ENCODE measurements at places on chromosomes 3 and 15.

- peak; percentile 94 for DNase-seq
Measured at GRCh38 chr3:107956991-107957900, 133.6 kb downstream of the CD47 start.

DNA sequence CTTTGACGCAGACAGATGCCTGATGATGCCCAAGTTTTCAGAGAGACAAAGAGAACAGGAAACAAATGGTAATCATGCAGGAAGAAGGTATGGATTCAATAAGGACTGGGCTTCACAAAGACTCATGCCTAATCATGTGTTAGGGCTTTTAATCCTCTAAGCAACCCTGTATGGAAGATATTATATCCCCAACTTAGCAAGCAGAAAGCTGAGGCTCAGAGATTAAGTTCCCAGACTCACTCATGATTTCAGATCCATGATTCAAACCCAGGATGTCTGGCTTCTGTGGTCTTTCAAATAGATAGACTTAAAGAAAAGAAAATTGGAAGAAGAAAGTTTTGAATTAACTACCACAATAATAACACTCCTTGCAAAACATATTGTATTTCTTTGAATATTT lies 4.1 kb upstream of the CLASP2 start:
- no peak for DNase-seq

GRCh38 chr3:142850395-142851023 lies 38.4 kb downstream of the PCOLCE2 start:
- no peak for DNase-seq

GRCh38 chr3:139388821-139389551 lies 461 bp downstream of the COPB2 start:
- no peak for DNase-seq

GRCh38 chr15:39543651-39544050 lies 37.2 kb upstream of the THBS1 start:
- no peak for DNase-seq

DNA sequence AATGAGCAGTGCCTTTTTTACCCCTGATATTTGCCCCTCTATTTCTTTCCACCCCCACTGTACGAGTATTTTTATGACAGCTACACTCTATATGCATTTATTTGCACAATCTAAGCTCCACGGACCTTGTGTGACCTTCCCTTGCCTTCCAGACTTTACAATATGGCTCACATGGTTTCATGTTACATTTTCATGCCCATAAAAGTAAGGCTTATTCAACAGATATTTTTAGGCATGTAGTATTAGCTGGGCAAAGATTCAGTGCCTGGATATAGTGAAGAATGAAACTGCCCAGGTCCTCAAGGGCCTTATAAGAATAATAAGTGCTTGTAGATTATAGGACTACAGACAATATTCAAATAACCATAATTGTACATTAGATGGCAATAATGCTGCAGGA lies 481.9 kb upstream of the CNTN4 start:
- no peak for DNase-seq

DNA sequence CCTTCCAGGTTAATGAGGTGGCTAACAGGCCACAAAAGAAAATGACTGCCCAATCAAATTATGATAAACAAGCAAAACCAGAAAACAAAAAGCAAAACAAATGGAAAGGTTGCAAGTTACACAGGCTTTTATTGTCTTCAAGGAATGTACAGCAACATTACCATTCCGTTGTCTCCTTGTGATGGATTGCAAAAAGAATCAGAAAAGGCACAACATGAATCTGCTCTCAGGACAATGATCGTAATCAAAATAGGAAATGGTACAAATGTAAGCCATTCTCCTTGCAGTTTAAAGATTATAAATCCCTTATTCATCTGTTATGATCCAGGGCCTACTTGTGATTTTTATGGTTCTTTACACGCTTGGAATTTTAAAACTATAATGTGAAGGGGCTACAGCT lies 125.8 kb downstream of the ECT2 start:
- DNase-seq: no peak

- DNase-seq: no peak
Measured at GRCh38 chr15:31467361-31467760, 140.7 kb downstream of the KLF13 start.

DNA sequence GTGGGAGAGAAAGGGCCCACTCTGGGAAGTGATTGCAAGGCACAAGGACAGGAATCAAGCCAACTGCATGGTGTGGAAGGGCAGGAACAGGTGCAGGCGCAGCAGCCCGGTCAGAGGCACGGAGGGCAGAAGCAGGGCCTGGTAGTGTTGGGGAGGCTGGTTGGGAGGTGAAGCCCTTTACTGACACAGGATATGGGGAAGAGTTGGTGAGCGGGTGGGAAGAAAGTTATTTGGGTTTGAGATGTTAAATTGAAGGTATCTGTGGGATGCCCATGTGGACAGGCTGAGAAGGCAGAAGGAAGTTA lies 83.6 kb upstream of the ABHD2 start:
- DNase-seq: peak; percentile 40

DNA sequence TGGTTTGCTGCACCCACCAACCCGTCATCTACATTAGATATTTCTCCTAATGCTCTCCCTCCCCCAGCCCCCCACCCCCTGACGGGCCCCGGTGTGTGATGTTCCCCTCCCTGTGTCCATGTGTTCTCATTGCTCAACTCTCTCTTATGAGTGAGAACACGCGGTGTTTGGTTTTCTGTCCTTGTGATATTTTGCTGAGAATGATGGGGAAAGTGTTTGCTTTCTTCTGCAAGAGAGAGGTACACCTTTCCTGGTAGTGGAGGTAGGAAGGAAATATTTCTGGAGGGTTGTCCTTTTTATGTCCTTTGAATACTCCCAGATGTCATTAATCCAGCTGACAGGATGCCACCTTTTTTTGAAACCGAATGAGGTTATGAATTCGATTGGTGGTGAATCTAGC lies 10.5 kb upstream of the SLC28A1 start:
- DNase-seq: no peak

DNA sequence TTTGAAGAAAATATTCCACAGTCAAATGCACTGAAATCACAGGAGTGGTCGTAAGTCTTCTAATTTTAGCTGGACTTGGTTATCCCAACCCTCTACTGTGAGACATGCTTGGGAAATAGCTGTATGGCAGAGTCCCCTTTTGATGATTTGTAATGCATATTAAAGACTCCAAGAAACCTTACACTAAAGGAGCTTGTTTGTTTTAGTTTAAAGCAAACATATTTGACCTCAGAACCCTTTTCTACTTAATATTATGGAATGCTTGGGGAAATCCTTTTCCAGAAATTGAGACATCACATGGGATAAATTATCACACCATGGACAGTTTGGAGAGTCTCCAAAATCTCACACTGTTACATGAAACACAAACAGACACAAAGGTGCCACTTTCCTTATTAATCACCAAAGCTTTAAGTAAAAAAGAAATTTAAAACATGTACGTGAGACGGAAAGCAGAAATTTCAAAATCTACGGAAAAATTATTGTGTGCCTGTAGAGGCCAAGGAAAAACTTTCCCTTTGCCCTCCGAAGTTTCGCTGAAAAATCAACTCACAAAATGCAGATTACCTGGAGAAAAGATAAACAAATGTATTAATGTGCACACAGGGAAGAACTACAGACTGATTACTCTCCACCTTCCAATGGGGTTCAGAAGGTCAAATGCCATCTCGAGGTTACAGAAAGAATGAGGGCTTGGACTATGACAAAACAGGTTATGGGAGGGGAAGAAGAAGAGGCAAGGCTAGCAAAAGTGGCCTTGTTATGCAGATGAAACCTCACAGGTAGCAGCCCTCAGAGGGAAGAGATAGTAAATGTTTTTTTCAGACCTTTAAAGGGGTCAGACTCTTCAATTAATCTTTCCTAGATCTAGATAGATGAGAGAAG lies 7.0 kb upstream of the CPB1 start:
- no peak for DNase-seq

GRCh38 chr3:149449799-149450198 lies 24.7 kb upstream of the TM4SF4 start:
- DNase-seq: peak; percentile 26

- DNase-seq: no peak
Measured at GRCh38 chr3:61876797-61877196, 315.4 kb downstream of the PTPRG start.

- DNase-seq: no peak
Measured at GRCh38 chr15:56467616-56468015, 2.7 kb upstream of the MNS1 start.

DNA sequence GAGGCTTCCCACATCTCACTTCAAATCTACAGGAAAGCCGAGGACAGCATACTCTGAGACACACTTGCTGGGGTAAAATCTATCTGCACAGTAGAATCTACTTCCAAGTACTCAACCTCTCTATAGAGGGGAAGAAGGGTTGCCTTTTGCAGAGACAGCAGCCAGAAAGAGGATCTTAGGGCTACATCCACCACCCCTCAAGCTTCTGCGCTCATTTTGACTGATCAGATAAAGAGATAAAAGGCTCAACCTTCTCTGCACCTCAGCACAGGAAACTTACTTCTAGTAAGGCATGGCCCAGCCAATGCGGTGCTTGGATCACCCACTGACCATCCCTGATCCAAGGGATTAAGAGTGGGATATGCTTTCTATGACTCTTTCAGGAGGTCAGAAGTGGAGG lies 6.9 kb upstream of the SLC9A9 start:
- no peak for DNase-seq

GRCh38 chr3:71978150-71978721 lies 193.3 kb upstream of the PROK2 start:
- no peak for DNase-seq

GRCh38 chr15:49674370-49674769 lies 53.5 kb downstream of the DTWD1 start:
- DNase-seq: no peak

GRCh38 chr3:57268416-57268815 lies 24.1 kb downstream of the ASB14 start:
- DNase-seq: no peak

DNA sequence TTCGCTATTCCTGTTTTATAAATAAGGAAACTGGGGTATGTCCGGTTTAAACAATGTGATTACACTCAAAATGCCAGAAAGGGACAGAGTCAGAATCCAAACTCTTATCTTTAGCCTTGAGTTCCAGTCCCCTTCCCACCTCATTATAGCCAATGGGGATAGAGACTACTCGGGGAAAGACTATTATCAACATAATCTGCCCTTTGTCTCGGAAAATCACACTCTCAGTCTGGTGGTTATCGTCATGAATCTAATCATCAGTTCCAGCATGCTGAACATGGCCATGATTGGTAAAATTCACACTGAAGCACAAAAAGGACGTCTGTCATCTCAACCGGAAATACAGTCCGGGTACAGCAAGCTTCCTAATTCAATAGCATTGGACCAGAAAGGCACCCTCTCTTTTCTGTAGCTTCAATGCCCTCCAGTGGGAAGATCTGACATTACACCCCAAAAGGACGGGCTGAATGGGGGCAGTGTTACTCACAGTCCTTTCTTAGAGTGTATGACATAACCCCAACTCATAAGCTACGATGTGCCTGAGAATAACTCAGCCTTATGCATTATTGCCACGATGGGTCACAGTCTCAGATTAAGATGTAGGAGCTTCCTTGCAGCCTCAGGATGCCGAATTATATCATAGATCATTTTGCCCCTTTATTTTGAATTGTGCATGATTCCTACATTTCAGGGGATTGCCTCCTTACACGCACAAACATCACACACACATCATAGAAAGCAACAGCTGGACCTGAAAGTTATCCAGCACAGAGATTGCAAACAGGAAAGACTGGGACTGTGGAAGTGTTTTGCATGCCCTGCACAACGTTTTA lies 390.4 kb upstream of the LMCD1 start:
- peak; percentile 78 for DNase-seq

- no peak for DNase-seq
Measured at GRCh38 chr15:89381888-89382686, 47.5 kb upstream of the POLG start.

GRCh38 chr3:129365296-129366136 lies 62.9 kb downstream of the EFCAB12 start:
- DNase-seq: peak; percentile 83

DNA sequence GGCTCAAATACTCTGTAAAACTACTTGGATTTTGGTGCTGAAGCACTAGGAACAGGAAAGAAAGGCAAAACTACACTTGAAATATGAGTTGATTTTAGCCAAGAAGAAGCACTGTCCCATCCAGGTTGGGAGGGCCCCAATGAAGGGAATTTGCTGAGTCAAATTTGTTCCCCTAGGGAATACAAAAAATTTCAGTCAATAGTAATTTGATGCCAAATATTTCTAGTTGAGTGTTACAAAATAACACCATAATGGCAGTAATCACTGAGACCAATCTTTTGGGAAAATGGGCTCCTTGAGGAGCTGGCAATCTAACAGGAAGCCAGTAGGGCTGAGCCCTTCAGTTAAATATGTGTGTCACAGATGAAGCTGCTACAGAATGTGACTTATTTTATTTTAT lies 896.9 kb downstream of the DIPK2A start:
- DNase-seq: no peak

GRCh38 chr3:114420072-114420471 lies 126.2 kb downstream of the TIGIT start:
- no peak for DNase-seq

DNA sequence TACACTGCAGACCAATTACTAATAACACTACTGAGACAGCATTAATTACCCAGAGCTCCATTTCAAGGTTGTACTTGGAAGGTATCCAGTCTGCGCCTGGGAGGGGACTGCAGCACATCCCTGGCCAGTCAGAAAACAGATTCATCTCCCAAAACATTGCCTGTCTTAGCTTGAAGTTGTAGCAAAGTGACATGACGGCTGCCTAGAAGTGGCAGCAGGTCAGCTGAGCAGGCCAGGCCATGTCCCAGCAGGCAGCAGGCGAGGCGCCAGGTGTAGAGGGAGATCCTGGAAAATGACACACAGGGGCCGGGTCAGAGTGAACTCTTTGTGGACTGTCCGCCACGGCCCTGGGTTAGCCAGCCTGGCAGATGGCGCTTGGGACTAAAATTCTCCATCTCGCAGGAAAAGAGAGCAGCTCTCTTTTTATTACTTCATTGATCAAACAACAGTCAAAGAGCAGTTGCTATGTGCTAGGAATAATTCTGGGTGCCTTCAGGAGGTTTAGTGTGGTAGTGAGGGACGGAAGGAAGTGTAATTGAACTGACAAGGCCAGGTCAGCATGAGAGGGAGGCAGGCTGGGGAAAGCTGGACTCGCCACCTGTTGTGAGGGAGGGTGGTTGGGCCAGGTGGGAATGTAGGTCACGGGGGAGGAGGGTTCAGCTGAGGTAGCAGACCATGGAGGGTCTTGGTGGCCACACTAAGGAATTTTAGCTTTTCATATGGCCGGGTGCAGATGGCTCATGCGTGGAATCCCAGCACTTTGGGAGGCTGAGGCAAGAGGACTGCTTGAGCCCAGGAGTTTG lies 1.3 kb upstream of the MAP6D1 start:
- DNase-seq: no peak

GRCh38 chr3:59386165-59386564 lies 336.3 kb upstream of the CFAP20DC start:
- no peak for DNase-seq

- DNase-seq: no peak
Measured at GRCh38 chr3:37241880-37242279, 67.5 kb upstream of the LRRFIP2 start.

All from right hindlimb (tissue), 1 donor.